ENCODE measurements at places on chromosomes 4 and X.

GRCh38 chrX:119991005-119991787, 47.6 kb upstream of the NKAP start:
- no peak for DNase-seq

GRCh38 chrX:8083286-8083685, 87.8 kb downstream of the VCX2 start:
- no peak for DNase-seq

GRCh38 chr4:86357608-86358007, 2.2 kb downstream of the MAPK10 start:
- DNase-seq = no peak

- DNase-seq = no peak
These were observed 393.5 kb downstream of the KCNIP4 start for GRCh38 chr4:21555083-21555482.

- no peak for DNase-seq
These were observed 411.6 kb upstream of the MAGEB18 start for GRCh38 chrX:25726539-25726938.

DNA sequence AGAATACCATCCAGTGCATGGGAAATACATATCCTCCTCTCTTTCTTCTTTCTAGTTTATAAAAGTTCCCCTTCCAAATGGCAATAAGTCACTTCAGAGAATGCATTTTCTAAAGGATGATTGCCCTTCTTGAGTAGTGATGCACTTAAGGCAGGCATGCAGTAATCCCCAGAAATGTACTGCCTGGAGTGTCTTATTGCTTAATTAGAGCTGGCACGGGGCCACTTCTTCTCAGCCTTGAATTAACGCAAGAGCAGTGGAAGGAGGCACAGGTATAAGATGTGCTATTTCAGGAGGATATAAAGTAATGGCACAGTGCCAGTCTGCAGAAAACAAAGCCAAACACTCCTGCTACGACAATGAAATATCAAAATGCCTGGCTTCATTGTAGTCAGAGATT, 371.4 kb upstream of the FAM241A start:
- no peak for DNase-seq

GRCh38 chr4:139849219-139849618, 183.6 kb downstream of the MGST2 start:
- no peak for DNase-seq

- no peak for DNase-seq
These were observed 22.5 kb downstream of the TCEAL1 start for GRCh38 chrX:103651151-103651773.

GRCh38 chr4:136113921-136114320, 1418.4 kb downstream of the PCDH18 start:
- no peak for DNase-seq

GRCh38 chrX:109187473-109188168, 294.3 kb downstream of the GUCY2F start:
- DNase-seq = no peak

GRCh38 chr4:63049278-63049677, 1360.0 kb downstream of the TECRL start:
- DNase-seq = no peak

DNA sequence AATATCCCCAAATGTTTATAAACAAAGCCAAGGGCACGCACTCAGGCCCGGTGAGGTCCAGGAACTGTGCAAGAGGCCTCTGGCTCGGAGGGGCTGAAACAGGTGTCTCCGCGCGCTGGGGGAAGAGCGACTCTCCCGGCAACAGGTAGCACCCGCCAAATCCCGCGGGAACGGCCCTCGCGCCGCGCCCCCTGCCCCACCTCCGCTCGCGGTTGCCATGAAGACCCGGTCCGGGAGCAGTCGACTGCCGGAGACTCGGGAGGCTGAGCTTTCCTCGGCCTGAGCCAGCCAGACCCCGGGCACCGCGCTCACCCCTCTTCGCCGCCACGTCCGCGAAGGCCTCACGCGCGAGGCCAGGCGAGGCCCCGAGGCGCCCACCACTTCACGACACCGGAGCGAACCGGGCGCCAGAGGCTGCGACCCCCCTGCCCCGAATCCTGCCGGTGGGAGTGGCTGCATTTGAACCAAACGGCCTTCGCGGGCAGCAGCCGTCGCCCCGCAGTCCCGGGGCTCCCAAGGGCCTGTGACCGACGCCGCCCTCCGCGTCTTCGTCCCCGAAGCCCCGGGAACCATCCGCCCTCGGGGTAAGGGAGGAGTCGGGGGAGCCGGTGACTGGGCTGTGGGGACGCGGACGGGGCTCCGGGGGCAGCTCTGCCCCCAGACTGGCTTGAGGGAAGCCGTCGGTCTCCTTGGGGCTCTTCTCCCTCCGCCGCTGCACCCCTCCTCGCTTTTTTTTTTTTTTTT, at the start of gene NSUN7:
TSS of gene NSUN7 (plus strand) at position 239 of the 744 bp plus-strand sequence. CDS start 739 bp downstream, outside the sequence.
- DNase-seq = no peak

GRCh38 chr4:69860052-69860451, at the start of gene SULT1E1:
Gene SULT1E1, minus strand, starts transcription at chr4:69860145. Its CDS starts 2,501 bp downstream, at chr4:69857644.
- DNase-seq = no peak

DNA sequence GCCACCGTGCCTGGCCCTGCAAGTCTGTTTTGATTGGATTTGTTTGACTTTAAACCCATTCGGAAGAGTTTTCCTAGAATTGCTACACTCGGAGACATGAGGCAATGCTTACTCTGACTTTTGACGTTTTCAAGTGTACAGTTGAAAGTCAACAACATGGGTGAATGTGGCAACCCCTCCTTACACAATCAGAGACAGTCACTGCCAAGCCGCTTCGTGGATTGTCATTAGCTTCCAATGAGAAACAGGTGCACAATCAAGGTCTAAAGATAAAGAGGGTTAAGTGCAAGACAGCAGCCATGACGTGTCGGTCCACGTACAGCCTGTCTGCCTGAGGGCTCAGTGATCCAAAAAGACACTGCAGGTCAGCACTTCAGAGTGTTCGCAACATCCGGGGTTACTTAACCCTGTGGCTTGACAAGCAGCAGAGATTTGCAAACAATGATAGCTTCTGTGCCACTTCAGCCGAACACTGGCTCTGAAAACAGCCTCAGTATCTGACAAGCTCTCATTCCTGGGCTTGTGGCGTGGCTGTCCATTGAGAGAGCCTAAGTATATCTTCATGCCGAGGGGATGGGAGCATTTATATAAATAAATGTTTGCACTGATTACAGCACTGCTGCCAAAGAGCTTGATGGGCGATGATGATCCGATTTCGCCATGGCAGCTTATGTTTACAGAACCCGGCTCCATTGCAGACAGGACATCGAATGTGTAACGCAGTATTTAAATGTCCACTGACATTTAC, 180.0 kb downstream of the DHRSX start:
- DNase-seq = no peak

DNA sequence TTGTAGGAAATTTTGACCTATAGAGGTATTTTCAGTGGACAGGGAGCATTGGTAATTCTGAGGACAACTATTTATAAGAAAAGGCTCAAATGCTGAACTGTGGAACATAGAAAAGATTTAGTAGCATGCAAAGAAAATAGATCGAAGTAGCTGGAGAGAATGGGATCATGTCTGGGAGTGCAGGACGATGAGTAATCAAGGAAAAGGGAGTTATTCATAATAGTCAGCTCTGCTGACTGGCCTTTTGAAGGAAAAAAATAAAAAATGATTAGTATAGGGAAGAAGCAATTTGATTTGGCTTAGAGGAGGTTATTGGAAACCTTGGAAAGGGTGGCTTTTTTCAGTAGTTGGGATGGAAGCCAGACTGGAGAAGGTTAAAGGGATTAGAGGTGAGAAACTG, 22.9 kb upstream of the ANK2 start:
- no peak for DNase-seq

DNA sequence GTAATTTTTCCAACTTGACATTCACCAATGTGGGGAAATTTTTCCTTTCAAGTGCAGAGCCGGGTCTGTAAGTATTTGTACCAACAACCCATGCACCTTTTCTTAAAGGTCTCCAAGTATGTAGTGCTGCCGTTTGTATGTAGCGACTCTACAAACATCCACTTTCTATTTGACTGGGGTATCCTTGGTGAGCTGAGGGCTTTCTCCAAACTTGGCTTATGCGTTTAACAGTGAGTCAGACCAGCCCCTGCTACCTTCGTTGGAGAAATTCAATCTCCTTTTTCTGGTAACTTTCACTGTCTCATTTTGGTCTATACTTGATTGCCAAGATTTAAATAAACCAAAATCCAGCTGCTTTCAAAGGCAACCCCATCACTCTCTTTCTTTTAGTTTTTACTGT, 34.9 kb downstream of the MGST2 start:
- no peak for DNase-seq

- DNase-seq = no peak
These were observed 17.4 kb downstream of the TLR10 start for GRCh38 chr4:38765382-38765781.

DNA sequence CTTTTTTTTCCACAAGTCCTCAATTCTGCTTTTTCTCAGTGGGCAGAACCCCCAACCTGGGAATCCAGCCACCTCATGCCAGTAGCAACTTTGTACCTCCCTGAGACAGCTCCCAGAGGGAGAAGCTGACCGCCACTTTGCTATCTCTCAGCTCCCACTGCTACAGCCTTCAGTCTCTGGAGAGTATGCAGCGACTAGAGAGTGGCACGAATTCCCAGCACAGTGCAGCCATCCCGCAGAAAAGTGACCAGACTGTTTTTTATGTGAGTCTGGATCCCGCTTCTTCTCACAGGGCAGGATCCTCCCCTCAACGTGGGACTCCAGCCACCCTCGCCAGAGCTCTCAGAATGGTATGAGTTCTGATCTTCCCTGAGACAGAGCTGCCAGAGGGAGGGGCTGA, 1234.6 kb downstream of the FAM133A start:
- DNase-seq = no peak

- no peak for DNase-seq
These were observed 3.2 kb upstream of the NEK1 start for GRCh38 chr4:169615467-169616106.

GRCh38 chr4:181659202-181659601, 584.0 kb upstream of the TENM3 start:
- no peak for DNase-seq

DNA sequence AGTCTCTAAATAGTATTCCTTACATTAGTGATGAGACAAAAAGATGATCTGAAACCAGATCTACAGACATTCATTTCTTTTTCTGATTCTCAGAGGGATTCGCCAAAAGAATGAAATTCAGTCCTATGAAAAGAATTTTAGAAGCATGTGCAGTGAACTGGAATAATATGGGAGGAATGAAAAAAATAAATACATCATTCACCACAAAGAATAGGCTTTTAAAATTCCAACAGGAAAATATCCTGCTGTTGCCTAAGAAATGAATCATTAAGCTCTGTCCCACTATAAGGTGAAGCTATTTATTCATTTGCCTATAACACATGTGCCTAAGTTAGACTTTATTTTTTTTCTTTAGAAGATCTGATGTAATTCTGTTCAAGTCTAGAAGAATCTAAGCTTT, 165.9 kb downstream of the IL15 start:
- DNase-seq = no peak

GRCh38 chrX:13371186-13371585, 51.3 kb upstream of the ATXN3L start:
- no peak for DNase-seq

- DNase-seq = no peak
These were observed 15.9 kb downstream of the TMEM165 start for GRCh38 chr4:55411621-55412020.

- no peak for DNase-seq
These were observed 69.6 kb upstream of the NFKB1 start for GRCh38 chr4:102431608-102431961.
